Thymus (tissue), 14 donors: ENCODE measurements at places on chromosomes 3 and 15. TPM values are rescaled to one million over a fixed set of nuclear protein-coding genes. Genes with fewer than 3 reads are reported as not detected.

Gene GOLGA6B
- not detected for total RNA-seq

- no peak for DNase-seq
These were observed 16.7 kb upstream of the KLF15 start for GRCh38 chr3:126373682-126374601.

- DNase-seq, result no peak
These were observed 12.0 kb downstream of the STARD5 start for GRCh38 chr15:81311752-81312464.

DNA sequence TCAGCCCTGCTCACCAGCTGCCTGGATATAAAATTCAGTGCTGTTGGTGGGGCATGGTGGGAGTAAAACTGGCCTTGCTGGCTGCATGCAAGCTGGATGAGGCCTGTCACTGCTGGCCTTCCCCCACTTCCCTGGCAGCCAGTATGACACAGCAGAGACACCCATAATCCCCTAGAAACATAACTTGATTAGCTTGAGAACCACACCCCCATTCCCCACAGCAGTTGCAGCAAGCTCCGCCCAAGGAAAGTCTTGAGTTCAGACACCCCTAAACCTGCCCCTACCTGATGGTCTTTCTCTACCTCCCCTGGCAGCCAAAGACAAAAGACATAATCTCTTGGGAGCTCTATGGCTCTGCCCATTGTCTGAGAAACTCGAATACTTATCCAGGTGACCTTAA is 405.1 kb upstream of the NECTIN3 start:
- DNase-seq, result no peak

DNA sequence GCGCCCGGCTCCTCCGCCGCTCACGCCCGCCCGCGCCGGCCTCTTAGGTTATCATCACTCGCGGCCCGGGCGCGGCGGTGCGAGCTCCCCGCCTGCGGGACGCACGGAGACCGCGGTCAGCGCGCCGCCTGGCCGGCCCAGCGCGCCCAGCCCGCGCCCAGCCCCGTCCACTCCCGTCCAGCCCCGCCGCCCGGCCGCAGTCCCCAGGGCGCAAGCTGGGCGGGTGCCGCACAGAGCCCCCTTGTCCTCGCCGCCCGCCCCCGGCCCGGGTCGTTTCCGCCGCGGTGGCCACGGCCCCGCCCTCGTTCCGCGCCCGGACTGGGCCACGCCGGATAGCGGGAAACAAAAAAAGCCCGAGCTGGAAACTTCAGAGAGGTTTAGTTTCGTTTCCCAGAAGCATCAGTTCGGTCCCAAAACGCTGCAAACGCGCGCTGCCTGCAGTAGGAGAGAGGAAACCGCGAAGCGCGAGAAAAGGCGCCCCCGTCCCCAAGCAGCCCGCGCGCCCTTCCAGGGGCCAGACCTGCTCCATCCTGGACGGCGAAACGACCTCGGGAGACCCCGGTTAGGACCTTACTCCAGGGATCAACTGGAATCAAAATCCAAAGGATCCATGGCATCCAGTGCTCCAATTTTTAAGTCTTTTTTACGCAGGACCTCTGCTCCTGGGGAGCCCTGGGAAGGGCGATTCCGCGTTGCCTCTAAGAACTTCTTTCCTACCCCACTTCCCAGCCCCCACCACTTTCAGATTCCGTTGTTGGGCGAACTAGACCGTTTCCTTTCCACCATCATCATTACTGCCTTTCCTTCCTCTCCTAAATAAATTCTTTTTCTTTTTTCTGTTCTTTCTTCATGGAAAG is at the start of gene ATP10A:
Gene ATP10A, minus strand, starts transcription at position 217 of the 857 bp plus-strand sequence. CDS start 231 bp downstream, outside the sequence.
- DNase-seq, result no peak
